ENCODE measurements at places on chromosomes 5 and 9.

DNA sequence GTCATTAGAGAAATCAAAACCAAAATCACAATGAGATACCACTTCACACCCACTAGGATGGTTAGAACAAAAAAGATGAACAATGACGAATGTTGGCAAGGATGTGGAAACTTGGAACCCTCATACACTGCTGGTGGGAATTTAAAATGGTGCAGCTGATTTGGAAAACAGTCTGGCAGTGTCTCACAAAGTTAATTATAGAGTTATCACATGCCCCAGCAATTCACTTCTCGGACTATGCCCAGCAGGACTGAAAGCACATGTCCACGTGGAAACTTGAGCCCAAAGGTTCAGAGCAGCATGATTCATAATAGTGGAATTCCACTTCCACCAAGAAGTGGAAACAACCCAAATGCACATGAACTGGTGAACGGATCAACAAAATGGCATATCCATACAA, 85.0 kb upstream of the HRH2 start:
- DNase-seq = no peak

DNA sequence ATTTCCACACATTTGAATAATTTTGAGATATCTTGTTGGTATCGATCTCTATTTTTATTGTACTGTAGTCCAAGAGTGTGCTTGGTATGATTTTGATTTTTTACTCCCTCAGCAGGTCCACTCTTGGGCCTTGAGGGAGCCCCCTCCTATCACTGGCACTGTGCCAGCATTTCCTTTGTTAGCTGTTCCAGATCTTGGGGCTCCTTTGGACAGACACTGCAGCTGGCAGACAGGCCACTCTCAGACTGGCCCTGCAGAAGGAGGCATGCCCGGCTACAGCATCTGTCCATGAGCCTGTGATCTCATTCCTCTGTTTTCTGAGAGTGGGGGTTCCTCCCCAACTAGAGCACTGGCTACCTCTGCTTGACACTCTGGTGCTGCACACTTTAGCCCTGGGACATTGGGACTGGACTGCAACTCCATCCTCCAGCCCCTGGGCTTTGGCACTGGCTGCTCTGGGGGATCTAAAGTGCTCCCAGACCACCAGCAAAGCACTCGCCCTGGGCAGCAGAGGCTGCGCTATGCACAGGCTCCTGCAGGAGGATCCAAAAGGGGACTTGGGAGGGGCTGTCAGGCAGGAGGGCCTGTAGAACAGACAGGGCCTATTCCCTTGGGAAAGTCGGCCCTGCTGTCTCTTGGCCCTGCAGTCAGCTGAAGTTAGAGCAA, 271.3 kb upstream of the DMAC1 start:
- no peak for DNase-seq

DNA sequence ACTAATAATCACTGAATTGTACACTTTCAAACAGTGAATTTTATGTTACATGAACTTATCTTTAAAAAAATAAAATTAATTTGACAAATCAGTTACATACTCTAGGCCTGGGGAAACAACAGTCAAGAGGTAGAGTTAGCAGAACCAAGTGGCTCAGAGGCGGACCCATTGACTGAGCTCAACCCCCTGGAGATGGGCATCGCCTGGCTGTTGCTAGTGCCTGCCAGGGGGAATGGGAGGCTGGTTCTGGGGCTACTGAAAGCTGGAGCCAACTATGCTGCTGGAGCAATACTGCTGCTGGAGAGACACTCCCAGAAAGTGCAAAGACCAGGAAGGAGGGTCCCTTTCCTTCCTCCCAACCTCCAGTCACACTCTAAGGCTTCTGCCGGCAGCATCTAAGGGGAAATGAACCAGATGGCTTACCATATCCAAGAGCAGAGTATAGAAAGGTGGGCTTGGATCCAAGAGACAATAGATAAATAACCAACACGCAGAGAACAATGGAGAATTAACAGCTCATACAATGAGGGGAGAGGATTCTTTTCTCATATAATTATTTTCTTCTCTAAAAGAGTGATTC, 40.3 kb upstream of the ANKRD55 start:
- DNase-seq = no peak

GRCh38 chr5:39783756-39784421, 359.1 kb upstream of the DAB2 start:
- no peak for DNase-seq

- DNase-seq = no peak
Observed at GRCh38 chr5:32331935-32332274, 19.2 kb upstream of the MTMR12 start.

- DNase-seq = no peak
Observed at GRCh38 chr9:128188209-128188608, 3.2 kb downstream of the CIZ1 start.

GRCh38 chr9:96574931-96575351, 44.7 kb downstream of the CDC14B start:
- DNase-seq = no peak

GRCh38 chr5:78320401-78320800, 25.9 kb upstream of the AP3B1 start:
- no peak for DNase-seq

DNA sequence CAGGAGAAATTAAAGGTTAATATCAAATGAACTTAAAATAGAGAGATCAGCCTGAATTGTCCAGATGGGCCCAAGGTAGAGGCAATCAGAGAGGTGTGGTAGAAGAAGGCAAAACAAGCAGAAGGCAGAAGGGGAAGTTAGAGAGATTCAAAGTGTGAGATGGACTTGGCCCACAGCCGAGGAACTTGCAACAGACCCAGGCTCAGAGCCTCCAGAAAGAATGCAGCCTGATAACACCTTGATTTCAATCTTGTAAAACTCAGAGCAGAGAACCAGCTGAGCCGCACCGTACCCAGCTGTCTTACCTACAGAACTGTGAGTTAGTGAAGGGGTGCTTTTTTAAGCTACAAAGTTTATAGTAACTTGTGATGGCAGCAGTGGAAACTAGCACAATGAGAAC, 190.9 kb downstream of the RFK start:
- no peak for DNase-seq

- no peak for DNase-seq
Observed at GRCh38 chr9:107397076-107398044, 92.2 kb downstream of the KLF4 start.

DNA sequence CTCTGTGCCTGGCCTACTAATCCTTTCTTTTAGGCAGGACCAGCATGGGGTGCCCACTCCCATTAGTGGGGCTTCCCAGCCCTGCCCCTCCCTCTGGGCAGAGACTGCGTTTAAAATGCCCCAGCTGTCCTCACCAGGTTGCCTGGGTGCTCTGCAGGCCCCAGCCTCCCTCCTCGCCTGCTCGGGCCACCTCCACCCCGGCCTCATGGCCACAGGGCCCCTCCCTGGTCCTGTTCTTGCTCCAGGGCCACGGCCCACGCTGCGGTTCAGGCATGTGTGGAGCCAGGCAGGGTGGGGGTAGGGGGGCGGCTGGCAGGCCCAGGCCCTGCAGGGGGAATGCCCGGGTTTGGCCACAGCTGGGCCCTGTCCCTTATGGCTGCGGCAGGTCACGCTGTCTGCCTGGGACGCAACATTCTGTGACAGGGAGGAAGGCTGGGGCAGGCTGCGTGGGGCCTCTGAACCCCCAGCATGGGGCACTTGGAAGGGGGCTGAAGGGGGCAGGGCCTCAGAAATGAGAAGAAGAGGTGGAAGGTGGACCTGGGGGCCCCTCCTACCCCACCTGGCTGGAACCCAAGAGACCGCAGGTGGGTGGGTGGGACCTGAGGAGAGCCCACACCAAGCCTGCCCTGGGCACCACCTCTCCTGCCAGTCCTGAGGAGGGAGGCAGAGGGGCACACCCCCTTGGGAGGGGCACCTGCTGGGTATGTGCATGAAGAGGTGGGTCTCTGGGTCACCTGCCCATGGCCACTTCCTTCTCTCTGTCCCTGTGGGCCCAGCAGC, at the start of gene LCN12:
TSS of gene LCN12 (plus strand) at position 733 of the 780 bp plus-strand sequence. CDS start 55 bp downstream, outside the sequence.
- DNase-seq = no peak

- DNase-seq = no peak
Observed at GRCh38 chr9:83339435-83339834, 198.8 kb downstream of the FRMD3 start.

GRCh38 chr5:53962306-53962705, 348.1 kb downstream of the ARL15 start:
- DNase-seq = no peak

DNA sequence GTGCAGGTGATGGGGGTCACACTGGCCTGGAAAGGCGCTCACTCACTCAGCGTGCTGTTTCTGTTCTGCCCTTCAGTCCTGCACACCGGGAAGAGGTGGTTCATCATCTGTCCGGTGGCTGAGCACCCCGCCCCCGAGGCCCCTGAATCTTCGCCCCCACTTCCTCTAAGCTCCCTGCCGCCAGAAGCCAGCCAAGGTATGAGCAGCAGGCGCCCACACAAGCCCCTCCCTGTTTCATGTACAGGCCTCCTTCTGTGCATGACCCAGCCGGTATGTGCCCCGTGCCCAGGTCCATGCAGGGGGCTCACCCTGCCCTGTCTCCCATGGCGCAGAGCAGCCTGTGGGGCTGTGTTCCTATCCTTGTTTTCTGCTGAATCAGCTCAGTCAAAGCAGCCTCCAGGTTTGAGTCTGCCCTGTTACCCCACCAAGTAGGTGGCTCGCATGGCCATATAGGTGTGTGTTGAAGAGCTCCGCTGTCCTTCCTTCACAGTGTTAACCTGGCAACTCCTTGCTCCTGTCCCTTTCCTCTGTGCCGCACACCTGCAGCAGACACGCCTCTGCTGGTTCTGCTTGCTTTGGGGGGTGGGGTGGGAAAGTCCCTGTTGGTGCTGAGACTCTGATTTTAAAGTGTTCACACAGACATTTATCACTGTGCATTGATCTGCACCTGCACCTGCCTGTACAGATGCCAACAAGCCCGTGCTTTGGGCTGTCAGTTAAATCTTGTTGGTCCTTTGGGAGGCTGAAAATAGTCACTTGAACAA, 84.8 kb downstream of the WNK2 start:
- DNase-seq = no peak

- DNase-seq = no peak
Observed at GRCh38 chr9:89576404-89576839, 28.4 kb upstream of the GADD45G start.

DNA sequence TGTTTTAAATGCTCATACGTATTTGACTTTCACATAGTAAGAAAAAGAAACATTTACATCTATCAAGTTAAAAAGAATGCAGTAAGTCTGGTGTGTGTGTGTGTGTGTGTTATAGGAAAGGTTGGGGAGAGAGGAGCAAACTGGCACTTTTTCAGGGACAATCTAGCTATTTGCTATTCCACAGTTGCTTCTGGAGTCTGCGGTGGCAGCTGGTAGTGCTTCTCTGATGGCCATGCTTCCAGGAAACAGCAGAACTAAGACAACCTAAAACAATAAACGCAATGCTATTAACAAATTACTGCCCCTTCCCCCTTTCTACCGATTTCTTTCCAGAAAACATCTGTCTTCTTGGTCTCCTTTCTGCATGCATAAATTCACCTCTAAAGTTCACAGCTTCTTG, 70.0 kb upstream of the CDH10 start:
- no peak for DNase-seq

- DNase-seq = no peak
Observed at GRCh38 chr5:179253730-179254129, 91.5 kb downstream of the ADAMTS2 start.

DNA sequence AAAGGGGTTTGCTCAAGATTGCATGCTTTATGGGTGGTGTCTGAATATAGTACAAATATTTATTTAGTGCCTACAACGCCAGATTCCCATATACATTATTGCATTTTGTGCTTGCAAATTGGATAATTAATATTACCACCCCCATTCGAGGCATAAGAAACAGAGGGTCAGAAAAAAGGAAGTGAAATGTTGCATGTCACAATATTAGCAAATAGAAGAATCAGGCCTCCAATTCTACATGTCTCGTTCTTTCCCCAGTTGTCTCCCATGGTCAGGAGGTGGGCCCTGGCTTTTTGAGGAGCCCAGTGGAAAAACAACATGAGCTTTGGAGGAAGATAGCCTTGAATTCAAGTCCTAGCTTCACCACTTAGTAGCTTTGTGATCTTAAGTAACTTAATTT, 98.1 kb upstream of the CCDC112 start:
- DNase-seq = no peak
